CD8-positive, alpha-beta memory T cell (primary cell): ENCODE measurements at places on chromosomes 11 and 22.

GRCh38 chr11:68146704-68147474, 25.7 kb upstream of the CHKA start:
- no peak for DNase-seq

DNA sequence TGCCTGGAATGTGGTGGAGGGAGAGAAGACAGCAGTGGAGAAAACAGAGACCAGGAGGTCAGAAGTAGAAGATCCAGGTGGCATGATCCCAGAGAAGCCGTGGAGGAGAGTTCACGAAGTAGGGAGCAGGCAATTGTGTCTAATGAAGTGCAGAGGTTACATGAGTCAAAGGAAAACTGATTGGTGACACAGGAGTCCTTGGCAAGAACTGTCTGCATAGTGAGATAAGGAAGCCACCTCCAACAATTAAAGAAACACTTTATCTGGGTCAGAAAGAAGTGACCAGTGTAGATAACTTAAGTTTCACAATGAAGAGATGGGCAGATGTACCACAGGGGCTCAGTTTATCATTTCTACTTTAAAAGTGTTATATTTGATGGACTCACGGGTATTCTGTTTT, 57.0 kb upstream of the PTH start:
- DNase-seq = no peak

- DNase-seq = no peak
Observed at GRCh38 chr11:2883979-2884815, 1.4 kb downstream of the CDKN1C start.

DNA sequence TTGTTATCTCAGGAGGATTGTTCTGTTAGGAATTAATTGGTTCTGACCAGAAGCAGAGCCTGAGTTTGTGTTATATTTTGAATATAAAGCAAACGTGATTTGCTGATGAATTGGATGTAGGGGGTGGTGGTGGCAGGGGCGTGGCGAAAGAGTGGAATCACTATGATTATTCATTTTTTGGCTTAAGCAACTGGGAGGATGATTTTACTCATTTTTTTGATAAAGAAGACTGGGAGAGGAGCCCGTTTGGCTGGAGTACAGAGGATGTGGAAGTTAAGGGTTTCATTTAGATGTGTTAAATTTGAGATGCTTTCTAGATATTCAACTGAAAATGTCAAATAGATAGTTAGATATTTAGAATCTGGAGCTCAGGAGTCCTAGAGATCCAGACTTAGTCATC, 83.4 kb upstream of the MYO18B start:
- DNase-seq = no peak

GRCh38 chr11:13429836-13430235, 33.2 kb downstream of the BTBD10 start:
- no peak for DNase-seq

DNA sequence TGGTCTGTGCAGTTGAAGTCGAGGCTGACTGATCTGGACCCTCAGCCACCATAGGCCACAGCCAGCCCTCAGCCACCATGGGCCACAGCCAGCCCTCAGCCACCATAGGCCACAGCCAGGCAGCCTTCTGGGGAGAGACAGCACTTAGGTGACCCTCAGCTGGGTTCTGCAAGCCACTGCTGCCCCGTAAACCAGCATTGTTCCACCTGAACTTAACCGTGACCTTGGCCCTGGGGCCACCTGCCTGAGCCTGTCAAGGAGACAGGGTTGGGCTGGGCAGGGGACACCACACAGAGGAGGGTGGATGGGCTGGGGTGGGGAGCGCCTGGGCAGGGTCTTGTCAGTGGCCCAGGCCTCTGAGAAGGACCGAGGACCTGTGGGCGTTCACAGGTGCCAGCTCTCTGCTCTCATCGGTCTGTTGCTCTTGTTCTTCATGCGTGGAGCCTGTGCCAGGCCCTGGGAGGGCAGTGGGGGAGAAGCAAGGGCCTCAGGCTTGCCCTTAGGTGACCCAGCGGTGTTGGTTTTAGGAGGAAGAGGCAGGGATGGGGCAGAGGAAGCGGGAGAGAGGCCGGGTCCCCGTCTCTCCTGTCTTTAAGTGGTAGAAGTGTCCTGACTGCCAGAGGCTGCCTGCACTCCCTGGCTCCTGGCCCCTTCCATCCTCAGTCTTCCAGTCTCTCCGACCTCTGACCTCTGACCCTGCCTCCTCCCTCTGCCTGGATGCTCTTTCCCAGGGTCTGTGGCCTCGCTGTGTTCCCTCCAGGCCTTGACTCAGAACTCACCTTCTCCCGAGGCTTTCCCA, 36.9 kb downstream of the GRAMD4 start:
- DNase-seq = no peak

DNA sequence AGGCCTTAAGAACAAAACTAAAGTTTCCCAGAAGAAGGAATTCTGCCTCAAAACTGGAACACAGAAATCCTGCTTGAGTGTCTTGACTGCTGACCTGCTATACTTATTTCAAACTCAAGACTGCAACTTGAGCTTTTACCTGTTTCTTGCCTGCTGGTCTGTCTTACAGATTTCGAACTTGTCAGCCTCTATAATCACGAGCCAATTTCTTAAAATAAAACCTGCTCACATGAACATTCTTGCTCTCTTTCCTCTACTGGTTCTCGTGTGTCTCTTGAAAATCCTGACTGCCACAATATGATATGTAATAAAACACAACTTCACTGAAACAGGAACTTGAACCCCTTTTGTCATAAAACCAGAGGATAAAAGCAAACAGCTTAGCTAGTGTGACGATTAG, 13.9 kb downstream of the PATL1 start:
- DNase-seq = no peak

GRCh38 chr11:79971255-79971654, 530.4 kb upstream of the TENM4 start:
- DNase-seq = no peak

- DNase-seq = no peak
Observed at GRCh38 chr11:115129473-115130289, 374.5 kb downstream of the CADM1 start.
